ENCODE measurements at places on chromosomes 4 and X.
A peak's percentile ranks its signal among the peaks of the same experiment; 100 is the strongest.

- DNase-seq: no peak
These were observed 50.1 kb downstream of the ENPP6 start for GRCh38 chr4:184167576-184167975.

DNA sequence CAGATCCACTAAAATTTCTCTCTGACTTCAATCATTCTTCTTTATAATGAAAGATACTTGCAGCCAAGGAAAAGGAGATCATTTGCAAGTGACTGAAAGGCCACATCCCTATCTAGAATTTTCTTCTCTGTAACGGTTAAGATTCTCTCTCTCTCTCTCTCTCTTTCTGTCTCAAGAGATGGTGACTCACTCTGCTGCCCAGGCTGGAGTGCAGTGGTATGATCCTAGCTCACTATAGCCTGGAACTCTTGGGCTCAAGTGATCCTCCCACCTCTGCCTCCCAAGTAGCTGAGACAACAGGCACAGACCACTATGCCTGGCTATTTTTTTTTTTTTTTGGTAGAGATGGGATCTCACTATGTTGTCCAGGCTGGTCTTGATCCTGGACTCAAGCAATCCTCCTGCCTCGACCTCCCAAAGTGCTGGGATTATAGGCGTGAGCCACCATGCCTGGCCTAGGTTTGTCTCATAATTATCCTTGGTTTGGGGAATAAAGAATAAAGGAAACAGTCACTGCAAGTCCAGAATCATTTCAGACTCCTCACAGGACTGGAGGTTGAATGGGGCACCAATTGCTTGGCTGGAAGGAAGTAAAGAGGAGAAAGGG is 33.3 kb upstream of the GALNT7 start:
- peak; percentile 53 for DNase-seq

DNA sequence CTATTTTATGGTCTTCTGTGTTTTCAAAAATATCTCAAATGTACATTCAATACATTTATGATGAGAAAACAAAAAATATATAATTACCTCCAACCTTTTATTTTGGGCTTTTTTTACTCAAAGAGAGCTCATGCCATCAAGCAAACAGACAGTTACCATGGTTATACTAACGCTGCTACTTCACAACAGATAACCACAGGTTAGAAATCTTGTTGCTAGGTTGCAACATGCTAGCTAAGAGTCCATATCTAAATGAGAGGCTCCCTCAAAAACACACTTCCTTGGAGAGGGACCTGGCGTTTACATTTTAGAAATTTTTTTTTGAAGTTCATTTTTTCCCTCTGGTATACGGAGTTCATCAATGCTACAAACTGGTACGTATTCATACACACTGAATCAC is 44.3 kb downstream of the TBC1D9 start:
- DNase-seq: no peak

GRCh38 chr4:150079081-150079581 is 886 bp downstream of the DCLK2 start:
- peak; percentile 62 for DNase-seq

DNA sequence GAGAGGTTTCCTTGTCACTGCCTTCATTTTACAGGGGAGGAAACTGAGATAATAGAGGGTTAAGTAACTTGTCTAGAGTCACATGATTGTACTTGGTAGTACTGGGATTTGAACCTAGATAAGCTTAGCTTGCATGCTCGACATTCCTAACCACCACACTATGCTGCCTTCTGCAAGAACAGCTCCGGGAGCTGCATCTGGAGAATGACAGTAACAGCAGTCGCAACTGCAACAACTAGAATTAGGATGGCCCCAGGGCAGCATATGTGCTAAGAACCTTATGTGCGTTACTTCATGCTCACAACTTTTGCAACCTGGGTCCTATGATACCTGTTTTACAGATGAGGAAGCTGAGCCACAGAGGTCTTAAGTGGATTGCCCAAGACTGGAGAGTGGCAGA is 89.5 kb upstream of the LCORL start:
- DNase-seq: no peak

DNA sequence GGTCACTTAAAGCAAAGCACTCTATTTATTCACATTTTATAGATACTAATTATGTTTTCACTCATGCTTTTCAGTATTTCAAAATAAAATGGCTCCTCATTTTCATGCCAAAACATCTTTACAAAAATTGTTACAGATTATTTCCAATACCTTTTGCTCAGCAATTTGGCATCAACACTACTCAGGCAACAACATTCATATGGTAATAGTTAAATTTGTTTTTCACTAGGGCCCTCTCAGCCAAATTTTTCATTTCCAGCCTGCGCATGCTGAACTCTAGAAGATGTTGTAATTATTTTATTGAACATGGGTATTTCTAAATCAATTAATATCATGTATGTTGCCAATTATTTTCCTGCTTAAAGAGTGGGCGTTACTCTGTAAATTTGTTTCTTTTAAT is 225.6 kb downstream of the ANTXR2 start:
- no peak for DNase-seq

DNA sequence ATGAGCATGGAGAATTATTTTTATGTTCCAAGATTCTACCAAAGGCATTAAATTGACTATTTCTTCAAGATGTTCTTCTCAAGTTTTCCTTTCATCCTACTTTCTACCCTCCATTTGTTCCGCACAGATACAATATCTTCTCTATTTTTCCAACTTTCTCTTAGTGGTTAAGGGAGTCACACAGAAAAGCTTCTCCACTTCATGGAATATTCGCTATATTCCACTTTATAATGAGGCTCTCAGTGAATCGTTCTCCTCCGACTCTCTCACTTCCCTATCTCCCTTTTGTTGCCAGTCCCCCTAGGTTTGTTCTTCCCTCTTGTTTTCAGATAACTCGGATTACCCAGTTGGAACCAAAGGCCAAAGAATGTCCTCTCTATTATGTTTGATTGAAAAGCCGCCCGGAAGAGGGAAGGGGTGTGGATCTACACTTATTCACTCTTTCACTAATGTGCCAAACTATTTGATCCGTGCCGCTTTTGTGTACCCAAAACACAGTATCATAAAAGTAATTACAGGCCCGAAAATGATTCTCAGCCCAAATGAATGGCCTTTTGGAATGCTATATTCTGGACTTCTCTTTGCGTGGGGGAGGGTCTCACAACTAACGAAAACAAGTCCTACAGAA is 1.2 kb downstream of the SH3D19 start:
- no peak for DNase-seq

DNA sequence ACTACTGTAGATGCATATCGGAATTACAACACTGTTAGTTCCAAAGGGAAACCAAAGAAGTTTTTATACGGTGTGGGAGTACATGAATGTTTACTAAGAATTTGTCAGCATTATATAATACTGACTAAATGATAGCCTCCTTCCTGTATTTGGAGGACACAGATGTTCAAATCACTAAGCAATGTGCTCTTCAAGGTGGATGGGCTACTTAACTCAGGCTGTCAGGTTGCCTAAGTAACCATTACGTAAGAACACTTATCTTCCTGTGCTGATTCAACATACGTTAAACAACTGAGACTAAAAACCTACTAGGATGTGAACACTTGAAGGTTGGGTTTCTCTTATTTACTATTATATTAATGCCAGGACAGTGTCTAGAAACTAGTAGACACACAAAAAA is 81.9 kb upstream of the HPGD start:
- DNase-seq: no peak

GRCh38 chrX:67289055-67289499 is 254.7 kb upstream of the AR start:
- no peak for DNase-seq

DNA sequence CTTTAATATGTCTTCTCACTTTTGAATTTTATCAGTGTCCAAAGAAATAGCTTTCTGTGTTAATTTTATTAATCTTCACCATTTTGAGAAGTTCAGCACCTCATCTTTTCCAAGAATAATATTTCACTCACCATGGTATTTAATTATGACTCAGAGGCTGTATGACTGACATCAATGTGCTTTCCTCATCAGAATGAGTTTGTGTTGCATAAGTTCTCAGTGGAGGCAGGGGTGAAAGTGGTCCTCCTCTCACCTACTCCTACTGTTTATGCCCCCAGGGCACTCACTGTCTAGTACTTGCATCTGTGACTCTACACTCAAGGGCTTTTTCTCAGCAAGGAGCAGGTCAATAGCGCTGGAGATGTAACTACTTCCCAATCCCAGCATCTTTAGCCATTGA is 905.3 kb upstream of the INTU start:
- DNase-seq: peak; percentile 73

DNA sequence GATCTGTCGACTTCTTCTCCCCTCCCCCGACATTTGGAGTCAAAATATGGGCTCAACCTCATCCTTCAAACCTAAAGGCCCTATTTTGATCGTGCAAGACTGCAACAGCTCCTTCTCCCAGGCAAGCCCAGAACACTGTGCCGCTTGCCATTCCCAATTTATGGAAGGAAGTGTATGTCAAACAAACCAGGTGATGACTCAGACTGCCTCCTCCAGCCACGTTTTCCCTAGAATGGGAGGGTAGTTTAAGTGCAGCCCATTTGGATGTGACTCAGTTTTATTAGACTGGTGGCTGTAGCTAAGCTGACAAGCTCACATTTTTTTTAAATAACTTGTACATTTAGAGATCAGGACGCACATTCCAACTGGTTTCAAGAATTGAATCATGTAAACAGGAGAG is 570.4 kb upstream of the DIPK2B start:
- DNase-seq: peak; percentile 95

GRCh38 chr4:168771251-168771650 is 238.8 kb downstream of the CBR4 start:
- no peak for DNase-seq

- DNase-seq: no peak
These were observed 240.3 kb downstream of the DCLK2 start for GRCh38 chr4:150318527-150318926.

DNA sequence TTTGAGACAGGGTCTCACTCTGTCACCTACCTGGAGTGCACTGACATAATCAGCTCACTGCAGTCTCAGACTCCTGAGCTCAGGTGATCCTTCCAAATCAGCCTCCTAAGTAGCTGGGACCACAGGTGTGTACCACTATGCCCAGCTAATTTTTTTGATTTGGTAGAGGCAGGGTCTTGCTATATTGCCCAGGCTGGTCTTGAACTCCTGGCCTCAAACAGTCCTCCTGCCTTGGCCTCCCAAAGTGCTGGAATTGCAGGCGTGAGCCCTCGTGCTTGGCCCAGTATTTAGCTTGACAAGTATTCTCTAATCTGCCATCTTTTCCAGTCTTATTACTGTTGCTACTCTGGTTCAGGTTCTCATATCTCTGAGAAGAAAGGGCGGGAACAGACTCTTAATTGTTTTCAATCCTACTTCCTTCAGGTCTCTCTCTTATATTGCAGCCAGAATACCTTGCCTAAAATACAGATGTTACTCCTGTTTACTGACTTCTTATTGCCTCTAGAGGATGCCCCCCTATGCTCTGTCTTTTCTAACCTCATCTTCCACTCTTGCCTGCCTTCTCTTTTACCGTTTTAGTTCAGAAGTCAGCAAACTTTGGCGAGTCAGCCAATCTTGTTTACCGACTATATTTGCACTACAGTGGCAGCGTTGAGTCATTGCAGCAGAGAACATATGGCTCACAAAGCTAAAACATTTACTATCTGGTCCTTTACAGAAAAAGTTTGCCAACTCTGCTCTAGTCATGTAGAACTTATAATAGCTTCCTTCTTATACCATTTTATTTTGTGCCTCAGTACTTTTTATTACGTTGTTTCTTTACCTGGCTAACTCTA is 19.0 kb downstream of the MRPL1 start:
- DNase-seq: peak; percentile 16

DNA sequence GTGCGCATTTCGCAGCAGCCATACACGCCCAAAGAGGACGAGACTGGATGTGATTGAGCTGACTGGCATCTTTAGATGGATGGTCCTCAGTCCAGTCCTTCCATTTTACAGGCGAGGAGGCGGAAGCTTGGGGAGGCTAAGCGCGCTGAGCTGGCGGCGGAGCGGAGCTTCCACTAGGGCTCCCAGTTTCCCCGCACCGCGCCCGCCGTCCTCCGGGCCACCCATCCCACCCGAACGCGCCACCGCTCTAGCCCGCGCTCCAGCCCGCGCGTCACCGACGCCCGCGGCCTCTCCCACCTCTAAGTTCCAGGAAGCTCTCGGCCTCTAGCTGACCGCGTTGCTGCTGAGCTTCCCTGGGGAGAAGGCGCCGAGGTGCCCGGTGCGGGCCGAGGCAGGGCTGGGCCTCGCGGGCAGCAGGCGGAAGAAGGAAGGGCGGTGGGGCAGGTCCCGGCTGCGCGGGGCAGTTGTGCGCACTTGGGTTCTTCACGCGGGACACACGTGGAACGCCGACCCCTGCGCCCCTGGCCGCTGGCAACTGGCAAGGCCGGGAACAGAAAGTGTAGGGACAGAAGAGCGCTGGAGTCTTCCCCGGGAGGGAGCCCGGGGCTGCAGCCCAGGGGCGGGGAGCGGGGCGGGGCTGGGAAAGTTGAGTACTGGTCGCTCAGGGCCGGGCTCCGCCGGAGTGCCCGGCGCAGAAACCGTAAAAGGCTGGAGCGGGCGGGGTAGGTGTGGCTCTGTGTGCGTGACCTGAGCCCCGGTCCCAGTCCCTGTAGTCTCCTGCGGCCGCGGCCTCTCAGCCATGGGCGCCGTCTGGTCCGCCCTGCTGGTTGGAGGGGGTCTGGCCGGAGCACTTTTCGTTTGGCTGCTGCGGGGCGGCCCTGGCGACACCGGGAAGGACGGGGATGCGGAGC is at the start of gene STBD1:
Gene STBD1 (plus strand): TSS at position 763 of the 911 bp plus-strand sequence. CDS start 37 bp downstream, at position 800.
- DNase-seq: peak; percentile 80

GRCh38 chr4:105661028-105661427 is 47.5 kb downstream of the INTS12 start:
- peak; percentile 0 for DNase-seq

- no peak for DNase-seq
These were observed 520.1 kb upstream of the FRG1 start for GRCh38 chr4:189420572-189420971.

GRCh38 chr4:158299459-158300007 is 89.2 kb downstream of the TMEM144 start:
- DNase-seq: no peak

DNA sequence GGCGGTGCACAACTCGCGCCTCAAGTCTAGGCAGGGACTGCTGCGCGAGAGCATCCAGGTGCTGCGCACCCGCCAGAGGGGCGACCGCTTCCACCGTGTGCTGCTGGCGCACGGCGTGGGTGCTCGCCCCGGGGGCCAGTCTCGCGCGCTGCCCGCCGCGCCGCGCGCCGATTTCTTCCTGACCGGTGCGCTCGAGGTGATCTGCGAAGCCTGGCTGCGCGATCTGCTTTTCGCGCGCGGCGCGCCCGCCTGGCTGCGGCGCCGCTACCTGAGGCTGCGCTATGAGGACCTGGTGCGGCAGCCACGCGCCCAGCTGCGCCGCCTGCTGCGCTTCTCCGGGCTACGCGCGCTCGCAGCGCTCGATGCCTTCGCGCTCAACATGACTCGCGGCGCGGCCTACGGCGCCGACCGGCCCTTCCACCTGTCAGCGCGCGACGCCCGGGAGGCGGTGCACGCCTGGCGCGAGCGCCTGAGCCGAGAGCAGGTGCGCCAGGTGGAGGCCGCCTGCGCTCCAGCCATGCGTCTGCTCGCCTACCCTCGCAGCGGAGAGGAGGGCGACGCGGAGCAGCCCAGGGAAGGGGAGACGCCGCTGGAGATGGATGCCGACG is 1.3 kb downstream of the CHST7 start:
- DNase-seq: no peak

DNA sequence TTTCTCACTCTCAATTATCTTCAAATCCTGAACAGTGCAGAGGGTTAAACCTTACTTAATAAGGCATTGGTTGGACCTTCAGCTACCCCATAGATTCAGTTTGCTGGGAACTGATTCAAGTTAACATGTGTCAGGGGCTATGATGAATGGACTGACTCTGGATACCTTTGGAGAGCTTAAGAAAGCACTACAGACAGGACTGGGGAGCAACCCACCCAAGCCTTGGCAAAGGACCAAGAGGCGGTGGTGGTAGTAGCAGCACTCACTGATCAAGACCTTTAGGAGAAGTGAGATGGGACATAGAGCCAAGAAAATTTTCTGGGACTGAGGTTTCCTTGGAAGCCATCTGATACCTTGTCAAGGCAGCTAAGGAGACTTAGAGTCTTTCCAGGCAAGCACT is 43.0 kb upstream of the TAPT1 start:
- DNase-seq: no peak
